Umbilical cord (tissue), 2 donors: ENCODE measurements at places on chromosomes 1 and 21. TPM values are rescaled to one million over a fixed set of nuclear protein-coding genes. Genes with fewer than 3 reads are reported as not detected.

- DNase-seq: peak; percentile 61
Observed at GRCh38 chr21:45618287-45618686, 25.2 kb upstream of the PCBP3 start.

DNA sequence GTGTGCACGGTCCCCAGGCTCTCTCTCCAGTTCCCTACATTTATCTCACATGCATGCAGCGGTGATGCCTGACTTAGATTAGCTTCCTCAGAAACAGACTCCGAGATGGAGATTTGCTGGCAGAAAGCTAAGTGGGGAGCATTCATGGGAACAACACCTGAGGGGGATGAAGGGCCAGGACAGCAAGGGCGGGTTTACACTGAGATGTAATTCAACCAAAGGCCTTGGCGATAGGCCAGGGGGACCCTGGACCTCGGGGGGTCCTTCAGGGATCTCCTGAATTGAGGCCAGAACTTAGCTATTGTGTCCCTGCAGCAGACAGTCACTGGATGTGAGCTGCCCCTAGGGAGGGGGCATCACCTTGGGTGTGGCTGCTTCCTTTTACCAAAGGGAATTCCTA lies 246.1 kb upstream of the CSF3R start:
- no peak for DNase-seq

Gene PPIAL4G
- 10.4 TPM for total RNA-seq

DNA sequence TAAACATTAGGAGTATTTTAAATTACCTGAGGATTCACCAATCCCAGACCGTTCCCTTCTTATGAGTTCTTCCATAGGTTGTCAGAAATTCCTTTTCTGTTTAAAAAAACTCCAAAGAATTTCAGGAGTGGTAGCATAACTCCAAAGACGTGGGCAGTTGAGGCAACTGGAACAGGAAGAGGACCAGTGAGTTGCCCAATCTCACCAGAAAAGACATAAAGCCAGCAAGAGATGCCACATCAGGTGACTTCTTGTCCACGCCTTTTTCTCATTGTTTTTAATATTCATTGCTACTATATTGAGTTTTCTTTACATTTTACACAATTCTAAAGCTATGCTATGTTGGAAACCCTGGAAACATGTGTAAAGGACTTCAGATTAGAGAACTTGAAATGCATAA lies 88.1 kb upstream of the JAK1 start:
- no peak for DNase-seq

GRCh38 chr1:119594376-119594775 lies 53.7 kb downstream of the ZNF697 start:
- no peak for DNase-seq

GRCh38 chr1:187655104-187655503 lies 826.4 kb downstream of the PLA2G4A start:
- DNase-seq: no peak

DNA sequence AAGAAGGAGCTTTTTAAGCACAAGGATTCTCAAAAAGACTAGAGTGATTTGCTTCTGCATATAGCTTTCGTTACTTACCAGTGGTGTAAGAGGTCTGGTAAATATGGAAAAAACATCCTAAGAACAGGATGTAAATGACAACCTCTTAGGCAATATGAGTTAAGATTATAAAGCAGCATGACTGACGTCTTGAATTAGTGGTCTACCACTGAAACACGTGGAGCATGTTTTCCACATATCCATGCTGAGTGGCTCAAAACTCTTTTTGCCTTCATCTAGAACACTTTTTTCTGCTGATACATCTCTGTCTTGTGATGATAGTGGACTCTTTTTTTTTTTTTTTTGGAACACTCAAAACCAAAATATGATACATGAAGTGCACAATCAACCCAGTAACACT lies 44.6 kb downstream of the RCAN1 start:
- no peak for DNase-seq

Gene UBL4B
- total RNA-seq: not detected

DNA sequence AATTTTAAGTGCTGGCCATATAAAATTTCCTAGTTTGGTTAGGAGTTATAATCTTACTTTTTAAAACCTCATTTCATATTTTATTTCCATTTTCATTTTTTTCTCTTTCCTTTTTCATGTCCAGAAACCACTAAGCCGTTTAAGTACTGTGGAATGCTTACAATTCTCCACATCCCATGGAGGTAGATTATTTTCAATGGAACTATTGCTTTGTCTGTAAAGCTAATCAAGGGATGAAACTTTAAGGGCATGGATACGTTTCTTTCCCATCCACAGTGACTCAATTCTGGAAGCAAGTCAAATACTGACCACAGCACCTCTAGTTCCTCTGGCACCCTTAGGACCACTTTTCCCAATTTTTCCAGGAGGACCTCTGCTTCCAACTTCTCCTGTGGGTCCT lies 139.1 kb upstream of the ZNHIT6 start:
- DNase-seq: peak; percentile 6
